CD4-positive, alpha-beta T cell treated with Interleukin-12 subunit alpha and Interleukin-12 subunit beta, for 1 hour (primary cell): ENCODE measurements at places on chromosomes 7 and 10.
A peak's percentile ranks its signal among the peaks of the same experiment; 100 is the strongest.

GRCh38 chr7:102875700-102876295 lies 37.0 kb upstream of the LRRC17 start:
- no peak for DNase-seq

GRCh38 chr10:45509491-45509890 lies 135.5 kb downstream of the ALOX5 start:
- DNase-seq: no peak

DNA sequence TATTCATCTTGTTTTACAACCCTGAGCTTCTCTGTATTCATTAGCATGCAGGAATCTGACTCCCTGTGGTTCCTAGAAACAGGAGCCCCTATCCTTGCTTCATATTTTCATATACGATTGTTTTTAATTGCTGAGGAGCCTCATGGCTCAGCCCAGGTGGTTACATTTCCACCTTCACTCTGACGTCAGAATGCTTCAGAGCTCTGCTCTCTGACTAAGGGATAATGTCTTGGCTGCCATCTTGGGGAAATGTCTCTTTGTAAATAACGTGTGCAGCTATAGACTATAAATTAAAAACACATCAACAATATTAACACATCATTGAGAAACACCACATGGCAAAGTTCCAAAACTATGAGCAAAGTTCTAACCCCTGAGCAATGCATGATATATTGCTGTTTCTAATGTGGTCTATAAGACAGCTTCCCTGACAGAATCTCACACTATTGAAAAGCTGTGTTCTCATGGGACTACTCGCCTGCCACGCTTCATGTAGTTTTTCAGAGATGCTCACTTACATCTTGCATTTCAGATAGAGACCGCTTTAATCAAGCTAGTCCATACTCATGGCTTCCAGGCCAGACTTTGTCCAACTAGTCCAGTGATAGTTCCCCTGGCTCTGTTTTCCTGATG lies 227.0 kb downstream of the SORCS3 start:
- no peak for DNase-seq

DNA sequence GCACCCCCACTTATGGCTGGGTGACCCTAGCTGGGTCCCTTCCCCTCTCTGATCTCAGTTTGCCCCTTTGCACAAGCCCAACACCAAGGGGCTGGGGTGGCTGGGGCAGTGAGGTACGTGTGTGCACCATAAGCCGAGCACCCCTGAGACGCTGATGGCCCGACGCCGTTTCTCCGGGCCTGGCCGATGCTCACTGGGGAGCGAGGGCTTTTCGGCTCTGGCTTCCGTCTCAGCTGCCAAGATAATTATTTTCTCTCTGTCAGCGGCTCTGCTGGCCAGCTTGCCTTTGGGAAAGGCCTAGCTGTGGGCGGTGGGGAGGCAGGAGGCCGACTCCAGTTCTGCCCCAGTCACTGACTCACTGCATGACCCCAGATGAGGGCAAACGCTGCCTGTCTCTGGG lies 91.0 kb downstream of the ZMIZ1 start:
- DNase-seq: no peak

GRCh38 chr7:115749924-115750323 lies 280.6 kb downstream of the TFEC start:
- DNase-seq: no peak

- DNase-seq: peak; percentile 31
These were observed 36.3 kb downstream of the ABCB1 start for GRCh38 chr7:87564296-87564963.

DNA sequence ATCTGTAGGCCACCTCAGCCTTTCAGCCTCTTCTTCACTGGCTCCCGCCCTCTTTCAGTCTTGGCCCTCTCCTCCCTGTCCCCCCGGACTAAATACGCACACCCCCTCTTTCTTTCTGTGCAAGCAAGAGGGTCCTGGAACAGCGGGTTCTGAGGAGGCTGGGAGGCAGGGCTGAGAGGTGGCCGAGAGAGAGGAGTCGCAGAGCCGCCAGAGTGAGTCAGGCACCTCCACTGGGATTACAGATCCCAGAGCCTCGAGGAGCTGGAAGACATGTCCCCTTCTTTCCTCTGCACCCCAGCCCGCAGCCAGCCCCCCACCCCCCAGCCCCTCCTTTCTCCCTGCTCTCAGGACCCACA lies 182 bp downstream of the CCDC136 start:
- DNase-seq: no peak

DNA sequence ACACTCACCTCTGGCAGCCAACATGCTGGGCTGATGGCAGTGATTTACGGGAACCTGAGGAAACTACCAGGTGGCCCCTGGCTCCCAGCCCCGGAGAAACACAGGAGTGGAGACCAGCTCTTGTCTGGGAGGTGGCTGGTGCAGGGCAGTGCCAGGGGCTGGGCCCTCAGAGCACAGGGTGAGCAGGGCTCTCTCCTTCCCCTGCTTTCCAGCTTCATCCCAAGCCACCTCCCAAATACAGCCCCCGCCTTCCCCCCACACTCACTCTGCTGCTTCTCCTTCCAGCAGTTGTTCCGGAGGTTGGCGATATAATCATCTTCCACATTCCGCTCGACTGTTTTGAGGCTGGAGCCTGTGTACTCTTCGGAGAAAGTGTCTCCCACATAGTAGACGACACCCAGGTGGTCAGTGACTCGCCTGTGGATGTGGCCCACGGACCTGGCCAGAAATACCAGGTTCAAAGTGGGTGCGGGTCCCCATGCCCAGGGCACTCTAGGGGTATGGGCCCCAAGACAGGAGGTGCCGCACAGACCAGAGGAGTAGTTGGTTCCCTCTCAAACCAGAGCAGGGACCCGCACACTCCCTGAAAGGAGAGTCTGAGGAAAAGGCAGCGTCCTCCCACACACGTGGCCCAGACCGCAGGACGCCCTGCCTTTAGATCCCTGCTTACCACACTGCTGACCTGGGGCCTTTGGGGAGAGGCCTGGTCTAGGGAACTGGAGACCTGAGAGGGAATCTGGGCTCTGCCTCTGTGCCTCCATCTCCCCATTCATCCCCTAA lies 18.3 kb downstream of the DNAJB12 start:
- DNase-seq: no peak

- no peak for DNase-seq
These were observed 166.3 kb downstream of the RNF133 start for GRCh38 chr7:122532406-122533269.

- DNase-seq: no peak
These were observed 216.9 kb downstream of the C7orf25 start for GRCh38 chr7:42694894-42695507.

DNA sequence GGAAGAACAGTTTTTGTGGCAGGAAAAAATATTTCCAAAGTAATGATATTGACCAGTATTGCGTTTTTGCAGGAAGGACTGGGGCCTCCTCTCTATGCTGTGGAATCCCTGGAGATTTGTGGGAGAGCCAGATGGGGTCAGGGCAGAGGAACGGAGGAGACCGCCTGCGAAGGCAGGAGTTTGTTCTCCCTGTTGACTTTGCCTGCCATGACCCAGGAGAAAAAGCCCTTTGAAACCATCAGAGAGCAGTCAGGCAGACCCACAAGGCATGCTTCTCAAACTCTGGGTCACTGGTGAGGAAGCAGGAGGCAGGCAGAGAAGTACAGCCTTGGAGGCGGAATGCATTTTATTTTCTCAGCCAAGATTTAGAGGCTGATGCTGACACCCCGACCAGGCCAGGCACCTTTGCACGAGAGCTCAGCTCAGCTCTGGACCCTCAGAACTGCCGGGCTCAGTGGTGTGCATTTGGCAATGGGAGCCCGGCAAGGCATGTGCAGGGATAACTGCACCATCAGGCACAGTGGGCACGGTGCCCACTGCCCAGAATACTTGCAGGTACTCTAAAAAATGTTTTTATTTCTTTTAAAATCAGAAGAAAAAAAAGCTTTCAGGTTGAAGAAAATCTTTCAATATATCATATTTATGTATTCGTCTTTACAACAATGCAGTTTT lies 410.4 kb downstream of the RPS24 start:
- DNase-seq: no peak

- DNase-seq: peak; percentile 5
These were observed 136.5 kb upstream of the NAMPT start for GRCh38 chr7:106421181-106421762.

GRCh38 chr7:74104702-74105101 lies 21.1 kb downstream of the LIMK1 start:
- no peak for DNase-seq

GRCh38 chr10:88991161-88991898 lies 732 bp downstream of the FAS start:
- DNase-seq: peak; percentile 71

GRCh38 chr10:72812415-72812752 lies 81.2 kb upstream of the OIT3 start:
- no peak for DNase-seq

- DNase-seq: no peak
These were observed 110.3 kb downstream of the C1GALT1 start for GRCh38 chr7:7292608-7293007.

GRCh38 chr10:13712837-13713581 lies 126.2 kb downstream of the PRPF18 start:
- DNase-seq: no peak

DNA sequence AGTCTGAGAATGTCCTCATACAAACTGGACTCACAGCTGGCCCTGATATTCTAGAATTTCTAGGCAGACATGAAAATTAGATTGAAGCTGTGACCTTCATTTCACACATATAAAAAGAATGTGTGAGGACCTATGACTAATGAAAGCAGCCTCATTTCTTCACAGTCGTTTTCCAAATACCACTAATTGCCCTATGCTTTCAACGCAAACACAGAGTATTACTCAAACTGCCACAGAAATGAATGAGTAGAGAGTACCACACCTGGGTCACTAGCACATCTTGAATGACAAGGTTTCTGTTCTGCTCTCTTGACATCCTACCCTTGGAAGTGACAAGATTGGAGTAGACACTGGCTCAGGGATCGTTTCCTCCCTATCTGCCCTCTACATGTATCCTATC lies 142.4 kb downstream of the C1GALT1 start:
- no peak for DNase-seq

GRCh38 chr10:14468023-14468441 lies 137.3 kb upstream of the FRMD4A start:
- DNase-seq: no peak

DNA sequence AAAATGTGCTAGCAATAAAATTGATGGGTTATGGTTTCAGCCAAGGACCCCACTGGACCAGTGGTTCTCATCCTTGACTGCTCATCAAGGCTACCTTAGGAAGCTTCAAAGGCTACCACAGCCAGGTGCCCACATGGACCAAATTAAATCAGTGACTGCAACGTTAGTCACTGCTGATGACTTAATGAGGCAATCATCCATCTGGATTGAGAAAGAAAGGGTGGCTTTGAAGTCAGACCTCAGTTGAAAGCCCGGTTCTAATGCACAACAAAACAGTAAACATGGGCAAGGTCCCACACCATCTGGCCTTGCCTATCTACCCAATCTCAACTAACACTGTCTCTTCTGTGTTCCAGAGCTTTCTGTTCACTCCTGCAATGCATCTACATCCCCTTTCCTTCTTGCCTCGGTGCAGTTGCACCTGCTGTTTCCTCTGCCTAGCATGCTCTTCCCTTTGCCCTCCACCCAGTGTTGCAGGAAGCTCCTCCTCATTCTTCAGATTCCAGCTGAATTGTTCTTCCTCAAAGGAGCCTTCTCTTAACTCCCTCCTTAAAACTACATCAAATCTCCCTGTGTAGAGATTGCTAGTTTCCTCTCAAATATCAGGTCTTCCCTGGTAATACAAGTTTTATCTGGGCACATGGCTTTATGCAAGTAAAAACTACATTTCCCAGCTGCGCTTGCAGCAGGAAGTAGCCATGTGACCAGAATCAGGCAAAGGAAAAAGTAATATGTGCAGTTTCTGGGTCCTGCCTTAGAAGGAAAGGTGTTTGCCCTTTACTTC lies 10.3 kb upstream of the KCNK18 start:
- no peak for DNase-seq

- no peak for DNase-seq
These were observed 513.6 kb downstream of the HTR7 start for GRCh38 chr10:90344226-90344625.

DNA sequence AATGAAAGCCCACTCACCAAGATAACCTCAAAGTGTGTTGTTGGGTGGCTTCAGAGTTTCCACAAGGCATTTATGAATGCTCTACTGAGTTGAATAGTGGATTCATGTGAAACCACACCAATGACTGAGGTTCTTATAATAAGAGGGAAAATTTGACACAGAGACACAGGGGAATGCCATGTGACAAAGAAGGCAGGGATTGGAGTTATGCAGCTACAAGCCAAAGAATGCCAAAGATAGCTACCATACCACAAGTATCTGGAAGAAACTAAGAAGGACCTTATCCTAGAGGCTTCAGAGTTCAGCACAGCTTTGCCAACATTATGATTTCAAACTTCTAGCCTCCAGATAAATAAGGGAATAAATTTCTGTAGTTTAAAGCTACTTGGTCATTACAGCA lies 68.0 kb upstream of the PCDH15 start:
- no peak for DNase-seq

GRCh38 chr7:29331163-29331562 lies 136.6 kb downstream of the CHN2 start:
- no peak for DNase-seq

GRCh38 chr10:20624642-20625041 lies 272.5 kb downstream of the NEBL start:
- DNase-seq: no peak

DNA sequence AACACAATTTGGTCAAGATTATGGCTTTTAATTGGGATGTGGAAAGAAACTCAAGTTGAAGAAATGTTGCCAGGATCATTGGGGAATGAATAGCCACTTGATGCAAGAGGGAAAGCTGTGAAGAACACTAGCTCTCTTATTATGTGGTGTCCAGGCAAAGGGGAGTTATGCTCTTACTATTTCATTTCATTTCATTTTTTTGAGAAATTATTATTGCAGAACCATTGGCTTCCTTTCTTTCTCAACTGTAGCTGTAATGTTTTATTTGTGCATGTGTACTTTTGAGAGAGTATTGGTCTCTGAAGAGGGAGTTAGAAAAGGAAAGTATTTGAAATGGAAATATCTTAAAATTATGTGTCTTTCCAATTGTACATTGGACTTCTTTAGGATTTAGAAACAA lies 312.6 kb upstream of the BMPER start:
- no peak for DNase-seq

- DNase-seq: no peak
These were observed 9.3 kb upstream of the FAM180A start for GRCh38 chr7:135757719-135758411.

- no peak for DNase-seq
These were observed 23.7 kb downstream of the SH2B2 start for GRCh38 chr7:102310414-102310815.

DNA sequence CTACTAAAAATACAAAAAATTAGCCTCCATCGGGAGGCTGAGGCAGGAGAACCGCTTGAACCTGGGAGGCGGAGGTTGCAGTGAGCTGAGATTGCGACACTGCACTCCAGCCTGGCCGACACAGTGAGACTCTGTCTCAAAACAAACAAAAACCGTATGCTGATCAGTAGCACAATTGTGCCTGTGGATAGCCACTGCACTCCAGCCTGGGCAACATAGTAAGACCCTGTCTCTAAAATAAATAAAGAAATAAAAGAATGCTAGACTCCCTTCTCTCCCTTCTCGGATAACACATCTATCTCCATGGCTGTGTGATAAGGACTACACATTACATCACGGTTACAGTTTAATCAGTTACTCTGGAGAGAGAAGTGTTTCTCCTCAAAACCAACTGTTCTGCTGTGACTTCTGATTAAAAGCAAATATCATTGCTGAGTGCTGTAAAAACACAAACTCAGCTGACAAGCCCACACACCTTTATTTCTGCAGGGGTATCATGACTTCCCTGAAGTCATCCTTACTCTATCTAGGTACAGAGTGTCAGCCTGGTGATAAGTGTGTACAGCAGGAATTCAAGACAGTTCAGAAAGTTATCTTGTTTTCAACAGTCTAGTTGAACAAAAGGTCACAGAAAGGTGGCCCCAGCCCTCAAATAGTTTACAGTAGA lies 5.3 kb upstream of the ARHGAP19 start:
- DNase-seq: no peak

- DNase-seq: no peak
These were observed 80.6 kb downstream of the GSAP start for GRCh38 chr7:77335581-77335980.
